ENCODE measurements at places on chromosomes 12 and 14.

DNA sequence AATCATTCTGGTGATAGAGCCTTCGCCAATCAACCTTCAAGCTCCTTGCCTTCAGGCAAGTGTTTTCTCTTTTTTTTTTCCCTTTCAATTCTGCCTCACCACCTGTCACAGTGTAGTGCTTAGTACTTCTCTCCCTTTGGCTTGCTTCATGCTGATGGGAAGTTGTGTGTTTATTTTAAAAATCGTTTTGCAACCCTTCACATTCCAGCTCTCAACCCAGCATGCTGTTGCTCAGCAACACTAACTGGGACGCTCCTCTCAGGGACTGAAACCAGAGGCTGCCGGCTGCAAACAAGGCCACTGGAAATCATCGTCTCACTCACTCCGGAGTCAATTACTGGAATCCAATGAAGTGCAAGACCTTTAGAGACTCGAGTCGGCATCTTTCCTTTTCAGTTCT, 342.7 kb downstream of the PRKD1 start:
- no peak for DNase-seq

GRCh38 chr12:90211017-90211416, 502.4 kb upstream of the ATP2B1 start:
- no peak for DNase-seq

- no peak for DNase-seq
Observed at GRCh38 chr14:99831303-99831702, 38.1 kb downstream of the EML1 start.

GRCh38 chr12:49868449-49868848, 25.5 kb upstream of the BCDIN3D start:
- DNase-seq: no peak

- DNase-seq: no peak
Observed at GRCh38 chr12:94802796-94803195, 152.4 kb upstream of the TMCC3 start.

DNA sequence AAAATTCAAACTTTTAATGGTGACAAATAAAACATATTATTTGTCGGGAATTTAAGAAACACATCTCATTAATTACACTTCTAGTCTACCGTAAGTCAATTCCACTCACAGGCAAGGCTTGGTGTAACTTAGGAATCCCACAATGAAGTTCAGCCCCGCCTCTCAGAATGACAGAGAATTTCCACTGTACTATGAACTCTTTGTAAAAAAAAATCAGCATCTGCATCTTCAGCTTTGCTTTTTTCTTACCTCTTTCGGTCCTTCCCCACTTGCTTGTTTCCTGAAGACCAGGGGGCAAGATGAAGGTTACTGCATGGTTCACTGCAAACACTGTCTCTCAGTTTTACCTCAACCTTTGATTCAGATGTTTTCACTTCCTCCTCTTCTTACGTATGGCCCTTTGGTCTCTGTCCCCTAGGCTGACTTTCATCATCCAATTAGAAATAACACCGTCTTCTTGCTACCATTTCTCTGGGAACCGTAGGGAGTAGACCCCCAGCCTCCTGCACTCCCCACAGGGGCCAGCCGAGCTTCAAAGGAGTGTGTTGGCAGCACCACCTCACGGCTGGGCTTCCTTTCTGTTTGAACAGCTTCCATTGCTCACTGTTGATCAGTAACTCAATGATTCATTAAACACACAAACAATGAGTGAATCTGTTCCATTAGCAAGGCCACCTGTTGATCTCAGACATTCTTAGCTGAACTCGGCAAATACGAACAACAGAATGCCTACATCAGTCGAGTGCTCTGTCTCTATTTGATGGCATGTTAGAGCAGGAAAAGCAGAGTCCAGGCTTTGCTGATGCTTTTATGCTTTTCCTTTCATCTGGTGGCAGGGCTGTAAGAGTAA, 343.0 kb downstream of the BMP4 start:
- DNase-seq: no peak

Measured in SK-N-DZ (cell line).